Right ventricle myocardium superior (tissue), 1 donor: ENCODE measurements at places on chromosomes 5 and 9. TPM values are rescaled to one million over a fixed set of nuclear protein-coding genes. Genes with fewer than 3 reads are reported as not detected.

- no peak for DNase-seq
Measured at GRCh38 chr5:10702040-10702629, 58.9 kb downstream of the DAP start.

The TMEFF1 gene
- not detected for total RNA-seq

- DNase-seq = peak; percentile 40
Measured at GRCh38 chr9:133509179-133510083, 15.3 kb downstream of the MYMK start.

GRCh38 chr9:22650946-22651345 is 204.3 kb downstream of the DMRTA1 start:
- no peak for DNase-seq

GRCh38 chr5:148909040-148909439 is 82.6 kb downstream of the ADRB2 start:
- no peak for DNase-seq

The PKD2L2 gene
- 0.48 TPM for total RNA-seq

- no peak for DNase-seq
Measured at GRCh38 chr5:52859628-52860027, 71.9 kb downstream of the ITGA1 start.

GRCh38 chr9:94908583-94909249 is 182.2 kb downstream of the AOPEP start:
- DNase-seq = no peak

- no peak for DNase-seq
Measured at GRCh38 chr9:83322438-83322837, 215.8 kb downstream of the FRMD3 start.

DNA sequence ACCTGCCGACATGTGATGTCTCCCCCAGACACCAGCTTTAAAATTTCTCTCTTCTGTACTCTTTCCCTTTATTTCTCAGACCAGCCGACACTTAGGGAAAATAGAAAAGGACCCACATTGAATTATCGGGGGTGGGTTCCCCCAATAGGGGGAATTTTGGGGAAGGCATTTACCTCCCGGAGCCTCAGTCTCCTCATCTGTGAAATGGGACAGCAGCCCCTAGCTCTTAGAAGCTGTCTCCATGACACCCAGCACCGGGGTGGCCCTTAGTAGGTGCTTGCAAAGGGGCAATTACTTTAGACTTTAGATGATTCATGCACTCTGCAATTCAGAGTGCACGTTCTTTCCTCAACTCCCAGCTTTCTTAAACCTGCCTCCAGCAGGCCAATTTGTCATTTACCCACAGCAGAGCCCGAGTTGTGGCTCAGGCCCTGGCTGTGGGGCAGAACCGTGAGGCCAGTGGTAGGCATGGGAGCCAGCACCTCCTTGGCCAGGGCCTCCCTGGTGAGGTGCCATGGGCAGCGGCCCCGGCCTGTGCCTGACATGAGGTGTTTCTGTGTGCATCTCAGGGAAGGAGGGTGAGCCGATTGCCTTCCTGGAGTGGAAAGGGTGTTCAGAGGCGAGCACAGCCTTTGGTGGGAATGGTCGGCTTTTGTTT is 51.7 kb downstream of the SH3PXD2B start:
- no peak for DNase-seq

DNA sequence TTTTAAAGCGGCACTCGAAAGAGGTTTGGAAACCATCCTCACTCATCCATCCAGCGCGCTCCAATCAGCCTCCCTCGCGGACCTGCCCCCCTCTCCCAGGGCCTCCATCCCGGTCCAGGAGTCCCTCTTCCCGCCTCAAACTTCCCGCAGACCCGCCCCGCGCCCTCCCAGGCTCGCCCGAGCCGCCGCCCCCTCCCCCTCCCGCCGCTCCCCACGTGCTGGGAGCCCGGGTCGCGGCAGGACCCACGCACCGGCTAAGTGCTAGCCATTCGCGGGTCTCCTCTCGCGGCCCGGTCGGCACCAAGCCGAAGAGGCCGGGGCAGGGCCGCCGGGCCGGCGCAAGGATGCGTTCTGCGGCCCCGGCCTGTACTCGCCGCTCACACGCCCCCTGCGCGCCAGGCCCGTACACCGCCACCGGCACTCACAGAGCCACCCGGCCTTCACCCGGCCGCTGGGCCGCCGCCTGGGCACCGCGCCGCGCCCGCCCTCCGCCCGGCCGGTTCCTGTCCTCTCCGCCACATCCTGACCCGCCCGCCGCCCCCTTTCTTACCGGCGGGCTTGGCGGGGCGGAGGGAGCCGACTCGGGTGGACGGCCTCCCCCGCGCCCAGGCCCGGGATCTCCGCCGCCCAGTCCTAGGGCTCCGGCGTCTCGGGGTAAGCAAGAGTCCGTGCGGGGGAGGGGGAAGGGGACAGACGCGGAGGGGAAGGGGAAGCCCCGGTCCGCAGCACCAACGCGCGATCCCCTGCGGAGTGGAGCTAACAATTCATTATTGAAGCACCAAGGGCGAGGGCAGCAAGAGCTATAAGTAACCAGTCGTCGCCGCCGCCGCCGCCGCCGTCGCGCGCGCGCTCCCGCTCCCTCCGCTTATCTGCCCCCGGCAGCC is 576 bp downstream of the CHD1 start:
- peak; percentile 73 for DNase-seq

GRCh38 chr9:134059661-134060395 is 8.0 kb downstream of the BRD3 start:
- peak; percentile 46 for DNase-seq

DNA sequence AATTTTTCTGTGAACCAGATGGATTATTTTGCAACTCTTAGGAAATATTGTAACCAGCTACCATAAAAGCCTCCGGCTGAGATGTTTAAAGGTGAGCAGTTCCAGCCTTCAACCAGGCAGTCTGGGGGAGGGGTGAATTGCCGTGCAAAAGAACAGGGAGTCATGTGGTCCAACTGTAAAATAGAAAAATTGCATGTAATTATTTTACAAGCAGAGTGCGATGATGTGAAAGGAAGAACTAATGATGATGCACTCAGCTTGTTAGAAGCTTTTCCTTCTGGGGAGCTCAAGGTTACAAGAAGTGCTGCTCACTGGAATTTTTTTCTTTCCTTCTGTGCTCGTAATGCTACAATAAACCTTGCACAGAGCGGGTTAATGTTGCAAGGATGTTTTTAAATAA is 188.7 kb upstream of the ITGA1 start:
- DNase-seq = no peak

DNA sequence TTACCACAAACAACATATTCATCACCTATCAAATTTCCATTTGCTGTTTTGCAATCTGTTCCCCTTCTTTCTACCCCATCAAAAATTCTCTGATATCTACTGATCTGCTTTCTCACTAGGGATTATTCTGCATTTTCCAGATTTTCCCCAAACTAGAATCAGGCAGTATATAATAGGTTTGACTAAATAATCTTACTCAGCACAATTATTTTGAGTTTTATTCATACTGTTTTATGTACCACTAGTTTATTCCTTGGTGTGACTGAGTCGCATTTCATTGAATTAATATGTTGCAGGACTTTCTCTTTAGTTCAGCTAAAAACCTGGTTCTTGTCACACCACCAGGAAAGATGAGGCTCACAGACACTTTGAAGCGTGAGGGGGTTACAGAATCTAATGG is 131.4 kb downstream of the CYLC2 start:
- DNase-seq = no peak

- no peak for DNase-seq
Measured at GRCh38 chr5:35884191-35884769, 27.6 kb downstream of the IL7R start.

DNA sequence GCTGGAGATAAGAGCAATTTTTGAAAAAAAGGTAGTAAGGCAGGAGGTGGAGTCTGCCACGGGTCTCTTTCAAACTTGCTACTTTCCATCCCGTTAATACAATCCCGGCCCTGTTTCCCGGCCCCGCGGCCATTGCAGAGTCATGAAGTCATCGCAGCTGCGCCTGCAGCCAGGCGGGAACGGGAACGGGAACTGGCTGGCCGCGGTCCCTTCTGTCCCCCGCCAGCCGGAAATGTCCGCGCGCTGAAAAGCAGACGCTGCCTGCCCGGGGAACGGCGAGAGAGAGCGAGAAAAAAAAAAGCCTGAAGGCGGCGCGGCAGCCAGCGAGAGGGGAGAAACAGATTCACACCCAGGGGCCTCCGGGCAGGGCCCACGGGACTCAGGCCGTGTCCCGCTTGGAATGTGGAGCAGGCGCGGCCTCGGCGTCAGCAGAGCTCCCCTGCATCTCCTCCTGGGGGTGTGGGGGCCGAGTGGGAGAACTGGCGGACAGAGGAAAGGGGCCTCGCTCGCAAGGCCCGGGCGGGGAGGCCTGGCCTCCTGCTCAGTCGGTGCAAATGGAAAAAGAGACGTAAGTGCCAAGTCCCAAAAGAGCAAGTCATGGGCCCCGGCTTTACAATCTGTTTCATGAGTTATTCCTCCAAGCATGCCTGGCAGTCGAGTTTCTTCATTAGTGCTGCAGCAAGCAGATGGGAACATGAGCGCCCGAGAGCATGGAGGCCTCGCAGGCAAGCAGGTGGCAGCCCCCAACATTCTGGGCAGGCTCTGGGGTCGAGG is 201.2 kb upstream of the GAS1 start:
- DNase-seq = peak; percentile 93

GRCh38 chr5:5398071-5398470 is 24.4 kb upstream of the ICE1 start:
- DNase-seq = no peak

GRCh38 chr9:137031904-137032640 is at the start of gene FUT7:
TSS of gene FUT7 (minus strand) at chr9:137032088. CDS start at chr9:137031991, 97 bp downstream.
- no peak for DNase-seq

The FAXDC2 gene
- 24.1 TPM for total RNA-seq

- DNase-seq = no peak
Measured at GRCh38 chr5:169763376-169764017, 126.4 kb downstream of the DOCK2 start.

- no peak for DNase-seq
Measured at GRCh38 chr9:84867186-84867585, 197.7 kb downstream of the NTRK2 start.

DNA sequence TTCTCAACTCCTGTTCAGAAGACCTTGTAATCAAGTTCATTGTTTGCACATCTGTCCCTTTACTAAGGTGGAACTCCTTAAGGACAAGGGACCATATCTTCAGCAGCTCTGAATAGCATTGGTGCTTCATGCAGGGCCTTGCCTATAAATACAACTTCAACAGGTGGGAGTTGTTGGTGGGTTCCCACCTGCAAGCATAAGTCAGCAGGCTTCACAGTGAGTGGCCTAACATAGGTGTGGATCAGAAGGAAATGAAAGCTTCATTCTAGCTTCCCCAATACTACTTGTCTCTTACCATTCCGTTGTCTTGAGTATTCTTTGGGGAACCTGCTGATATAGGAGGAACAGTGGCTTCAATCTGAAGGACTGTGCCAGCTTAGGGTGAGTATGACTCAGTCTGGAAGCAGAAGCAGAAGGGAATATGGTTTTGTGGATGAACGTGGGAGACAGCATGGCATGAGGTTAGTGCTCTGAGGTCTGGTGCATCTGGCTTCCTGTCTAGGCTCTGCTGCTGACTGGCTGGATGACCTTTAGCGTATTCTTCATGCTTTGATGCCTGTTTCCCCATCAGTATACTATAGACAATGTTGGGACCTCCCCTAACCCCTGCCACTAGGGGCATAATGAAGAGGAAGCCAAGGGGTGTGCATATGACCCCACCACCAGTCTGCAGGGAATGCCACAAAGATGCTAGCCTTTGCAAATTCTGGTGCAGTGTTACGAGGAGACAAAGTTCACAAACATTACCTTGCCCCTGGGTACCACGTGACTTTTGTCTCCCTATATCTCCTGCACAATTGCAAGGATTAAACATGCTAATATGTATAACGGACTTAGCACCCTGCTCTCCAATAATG is 192.3 kb downstream of the PALM2AKAP2 start:
- no peak for DNase-seq

GRCh38 chr9:88757406-88758010 is 222.5 kb downstream of the NXNL2 start:
- DNase-seq = no peak

GRCh38 chr9:109442716-109443115 is 55.4 kb downstream of the PTPN3 start:
- no peak for DNase-seq
